ENCODE measurements at places on chromosomes 7 and 10.

GRCh38 chr10:84088626-84089025 lies 50.7 kb upstream of the GHITM start:
- no peak for DNase-seq

- DNase-seq, result no peak
Measured at GRCh38 chr7:157493776-157494175, 157.0 kb downstream of the DNAJB6 start.

DNA sequence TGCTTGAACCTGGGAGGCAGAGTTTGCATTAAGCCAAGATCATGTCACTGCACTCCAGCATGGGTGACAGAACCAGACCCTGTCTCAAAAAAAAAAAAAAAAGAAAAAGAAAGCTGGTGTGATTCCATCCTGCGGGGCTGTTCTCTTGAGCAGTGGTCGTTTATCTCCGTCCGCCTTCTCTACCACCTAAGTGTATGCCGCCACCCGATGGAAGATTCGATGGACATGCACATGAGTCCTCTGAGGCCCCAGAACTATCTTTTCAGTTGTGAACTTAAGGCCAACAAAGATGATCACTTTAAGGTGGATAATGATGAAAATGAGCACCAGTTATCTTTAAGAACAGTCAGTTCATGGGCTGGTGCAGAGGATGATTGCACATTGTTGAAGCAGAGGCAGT lies 65.7 kb downstream of the ABRAXAS2 start:
- DNase-seq, result no peak

DNA sequence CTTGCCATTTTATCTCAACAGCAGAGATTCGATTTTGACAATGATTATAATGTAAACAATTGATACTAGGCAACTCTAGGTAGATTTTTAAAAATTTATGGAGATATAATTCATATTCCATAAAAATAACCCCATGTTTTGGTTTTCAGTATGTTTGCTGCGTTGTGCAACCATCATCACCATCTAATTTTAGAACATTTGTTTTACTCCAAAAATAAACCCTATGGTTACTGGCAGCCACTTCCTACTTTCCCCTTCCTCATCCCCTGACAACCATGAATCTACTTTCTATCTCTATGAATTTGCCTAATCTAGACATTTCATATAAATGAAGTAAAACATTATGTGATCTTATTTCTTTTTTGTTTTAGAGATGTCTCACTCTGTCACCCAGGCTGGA lies 401.9 kb downstream of the THSD7A start:
- no peak for DNase-seq

DNA sequence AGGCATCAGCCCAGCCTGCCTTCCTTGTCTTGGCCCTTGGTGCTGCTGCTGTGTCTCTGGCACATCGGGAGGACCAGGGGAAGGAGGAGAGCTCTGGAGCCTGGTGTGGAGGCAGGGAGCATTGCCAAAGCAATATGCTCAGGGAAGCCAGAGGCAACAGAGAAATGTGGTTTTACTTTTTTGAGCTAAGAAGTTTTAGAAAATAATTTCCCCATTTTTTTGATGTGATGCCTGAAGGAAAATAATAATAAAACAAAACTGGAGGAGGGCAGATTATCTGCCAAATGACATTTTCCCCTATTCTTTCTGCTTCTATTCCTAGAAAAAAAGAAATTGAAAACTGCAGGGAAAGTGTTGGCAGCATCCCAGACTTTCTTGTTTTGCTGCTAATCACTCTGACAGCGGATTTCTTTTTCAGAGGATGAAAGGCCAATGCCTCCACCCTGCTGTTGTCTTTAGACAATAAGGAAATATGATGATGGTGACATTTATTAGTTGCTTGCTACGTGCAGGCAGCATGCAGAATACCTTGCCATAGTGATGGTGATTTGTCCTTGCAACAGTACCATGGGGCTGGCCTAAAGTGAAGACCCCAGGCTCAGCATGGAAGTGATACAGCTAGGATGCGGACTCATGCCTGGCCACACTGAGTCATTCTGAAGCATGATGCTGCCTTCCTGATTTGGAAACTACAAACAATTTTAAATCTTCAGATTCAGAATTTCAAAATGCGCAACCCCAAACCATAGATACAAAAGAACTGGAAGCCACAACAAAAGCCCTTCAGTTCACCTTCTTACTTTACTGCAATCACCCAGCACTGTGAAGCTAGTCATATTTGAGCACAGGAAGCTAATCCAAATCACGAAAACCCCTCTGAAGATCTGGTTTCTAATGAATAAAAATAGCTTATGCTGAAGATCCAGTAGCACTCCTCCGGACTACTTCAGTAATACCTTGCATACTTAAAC lies 260.2 kb upstream of the TMEM72 start:
- no peak for DNase-seq

DNA sequence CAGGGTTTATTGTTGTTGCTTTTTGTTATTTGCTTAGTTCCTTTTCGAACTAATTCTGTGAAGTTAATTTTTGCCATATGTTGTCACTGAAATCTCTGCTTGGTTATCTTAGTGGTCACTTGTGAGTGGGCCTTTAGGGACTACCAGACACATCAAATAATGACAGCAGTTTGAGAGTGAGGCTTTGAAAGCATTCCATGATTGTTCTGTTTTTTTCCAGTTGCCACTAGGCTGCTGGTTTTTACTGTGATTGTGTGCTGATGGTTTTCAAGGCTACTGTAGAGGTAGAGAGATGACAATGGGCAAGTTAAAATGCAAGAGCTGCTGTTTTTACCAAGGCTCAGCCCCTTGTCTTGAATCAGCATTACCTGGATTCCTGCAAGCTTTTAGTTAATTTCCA lies 20.0 kb downstream of the SEPTIN7 start:
- DNase-seq, result no peak

DNA sequence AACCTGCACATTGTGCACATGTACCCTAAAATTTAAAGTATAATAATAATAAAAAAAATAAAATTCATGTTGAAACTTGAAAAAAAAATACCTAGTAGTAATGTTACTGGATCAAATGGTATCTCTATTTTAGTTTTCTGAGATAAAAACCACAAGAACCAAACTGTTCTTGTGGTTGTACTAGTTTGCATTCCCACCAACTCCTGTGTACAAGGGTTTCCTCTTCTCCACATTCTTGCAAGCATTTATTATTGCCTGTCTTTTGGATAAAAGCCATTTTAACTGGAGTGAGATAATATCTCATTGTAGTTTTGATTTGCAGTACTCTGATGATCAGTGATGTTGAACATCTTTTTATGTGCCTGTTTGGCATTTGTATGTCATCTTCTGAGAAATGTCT lies 177.7 kb downstream of the KIF20B start:
- DNase-seq, result no peak

- peak; percentile 82 for DNase-seq
Measured at GRCh38 chr7:87219545-87220025, at the start of gene TMEM243. TSS of gene TMEM243 (minus strand) at chr7:87219732. CDS start at chr7:87219503, 229 bp downstream.

- no peak for DNase-seq
Measured at GRCh38 chr7:43560742-43561330, 22.1 kb upstream of the STK17A start.

GRCh38 chr10:62917475-62918238 lies 101.5 kb upstream of the EGR2 start:
- no peak for DNase-seq

DNA sequence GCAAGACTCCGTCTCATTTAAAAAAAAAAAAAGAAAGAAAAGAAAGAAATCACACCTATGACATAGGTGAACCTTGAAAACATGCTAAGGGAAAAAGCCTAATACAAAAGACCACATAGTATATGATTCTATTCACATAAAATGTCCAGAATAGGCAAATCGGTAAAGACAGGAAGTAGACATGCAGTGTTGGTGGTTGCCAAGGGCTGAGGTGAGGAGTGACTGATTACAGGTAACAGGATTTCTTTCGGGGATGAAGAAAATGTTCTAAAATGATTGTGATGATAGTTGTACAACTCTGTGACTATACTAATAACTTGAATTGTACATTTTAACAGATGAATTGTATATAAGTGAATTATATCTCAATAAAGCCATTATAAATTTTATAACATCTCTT lies 3.3 kb downstream of the XPNPEP1 start:
- DNase-seq, result peak; percentile 44

DNA sequence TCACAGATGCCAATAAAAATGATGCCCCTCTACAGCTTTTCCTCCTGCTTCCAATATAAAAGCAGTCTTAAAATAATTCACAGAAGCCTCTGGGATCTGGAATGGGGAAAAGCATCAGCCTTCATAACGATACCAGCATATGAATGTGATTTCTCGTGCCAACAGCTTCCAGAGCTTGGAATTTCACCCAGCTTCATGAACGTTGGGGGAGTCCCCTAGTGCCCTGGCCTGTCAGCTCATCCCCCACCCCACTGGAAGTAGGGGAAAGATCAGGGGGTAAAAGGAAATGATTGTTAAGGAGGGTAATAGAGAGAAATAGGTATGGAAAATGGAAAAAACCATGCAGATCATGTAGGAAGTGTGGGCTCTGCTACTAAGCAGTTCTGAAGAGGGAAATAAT lies 253.6 kb downstream of the INHBA start:
- no peak for DNase-seq

DNA sequence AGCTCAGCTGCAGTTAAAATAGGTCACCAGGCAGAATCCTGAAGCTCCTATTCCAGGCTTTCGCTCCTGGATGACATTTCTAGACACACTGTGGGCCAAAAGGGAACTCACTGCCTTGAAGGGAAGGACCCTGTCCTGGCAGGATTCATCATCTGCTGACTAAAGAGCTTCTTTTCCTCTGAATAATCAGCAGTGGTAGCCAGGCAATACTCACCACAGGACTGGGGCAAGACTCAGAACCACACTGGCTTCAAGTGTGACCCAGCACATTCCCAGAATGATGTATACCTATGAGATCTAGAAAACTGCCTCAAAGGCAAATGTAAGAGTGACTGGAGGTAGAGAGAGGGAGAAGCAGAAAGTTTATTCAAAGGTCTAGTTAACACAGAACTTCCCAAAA lies 29.5 kb upstream of the EBF3 start:
- DNase-seq, result no peak

GRCh38 chr10:6746782-6747181 lies 166.7 kb upstream of the PRKCQ start:
- no peak for DNase-seq

- no peak for DNase-seq
Measured at GRCh38 chr7:32062150-32062549, 8.1 kb downstream of the PDE1C start.
